Thymus (tissue), 14 donors: ENCODE measurements at places on chromosomes 12 and 14.

DNA sequence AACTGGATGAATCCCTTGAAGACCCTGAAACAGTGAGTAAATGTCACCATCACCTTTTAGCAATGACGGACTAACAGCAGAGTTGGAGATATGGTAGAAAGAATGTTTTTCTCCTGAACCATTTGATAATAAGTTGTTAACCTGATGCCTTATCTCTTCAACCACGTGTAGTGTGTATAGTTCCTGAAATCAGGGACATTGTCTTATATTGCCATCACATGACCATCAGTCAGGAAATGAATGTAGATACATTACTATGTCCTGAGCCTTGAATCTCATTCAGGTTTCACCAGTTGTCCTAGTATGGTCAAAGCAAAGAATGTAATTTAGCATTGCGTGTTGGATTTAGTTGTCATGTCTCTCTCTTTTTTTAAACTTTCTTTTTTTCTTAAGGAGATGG, 15.7 kb downstream of the ATP6V0A2 start:
- DNase-seq: no peak

DNA sequence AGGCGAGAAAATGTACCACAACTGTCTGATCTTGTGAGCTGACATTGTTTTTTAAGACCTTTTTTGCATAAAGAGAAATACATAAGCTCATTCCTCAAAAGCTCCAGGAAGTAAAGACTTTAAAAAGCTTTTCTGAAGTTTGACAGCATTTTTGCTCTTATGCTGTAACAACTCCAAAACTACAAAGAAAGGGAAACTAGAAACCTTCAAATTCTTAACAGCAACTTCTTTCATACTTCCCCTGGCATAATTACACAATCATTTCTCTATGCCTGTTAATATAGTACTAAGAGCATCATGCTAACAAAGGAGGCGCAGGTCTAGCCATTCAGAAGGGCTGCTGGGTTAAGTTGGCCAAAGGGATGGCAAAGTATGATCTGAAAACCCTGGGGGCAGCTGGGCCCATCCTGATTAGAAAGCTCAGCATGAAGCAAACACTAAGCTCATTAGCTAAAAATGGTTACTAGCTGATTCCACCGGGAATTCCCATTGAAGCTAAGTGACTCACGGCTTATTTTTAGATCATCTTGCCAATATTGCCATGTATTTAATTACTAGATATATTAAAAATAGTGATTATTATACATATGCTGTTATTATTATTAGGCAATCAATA, 26.1 kb upstream of the ANP32D start:
- no peak for DNase-seq

DNA sequence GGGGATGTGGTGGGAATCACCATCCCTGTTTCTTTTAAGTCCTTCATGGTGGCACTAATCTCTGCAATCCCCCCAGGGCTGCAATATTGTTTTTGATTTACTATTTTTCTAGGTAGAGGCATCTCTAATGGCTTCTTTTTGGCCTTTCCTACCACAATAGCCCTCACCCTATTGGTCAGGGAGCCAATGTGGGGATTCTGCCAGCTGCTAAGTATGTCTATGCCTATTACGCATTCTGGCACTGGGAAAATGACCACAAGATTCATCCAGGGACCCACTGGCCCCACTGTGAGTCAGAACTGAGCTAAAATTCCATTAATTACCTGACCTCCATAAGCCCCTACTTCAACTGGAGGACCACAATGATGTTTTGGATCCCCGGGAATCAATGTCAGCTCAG, 15.9 kb upstream of the GLIPR1L2 start:
- DNase-seq: no peak

- DNase-seq: no peak
Measured at GRCh38 chr12:105425254-105426174, 95.0 kb downstream of the C12orf75 start.

- DNase-seq: no peak
Measured at GRCh38 chr14:86574778-86575129, 1044.8 kb downstream of the FLRT2 start.

DNA sequence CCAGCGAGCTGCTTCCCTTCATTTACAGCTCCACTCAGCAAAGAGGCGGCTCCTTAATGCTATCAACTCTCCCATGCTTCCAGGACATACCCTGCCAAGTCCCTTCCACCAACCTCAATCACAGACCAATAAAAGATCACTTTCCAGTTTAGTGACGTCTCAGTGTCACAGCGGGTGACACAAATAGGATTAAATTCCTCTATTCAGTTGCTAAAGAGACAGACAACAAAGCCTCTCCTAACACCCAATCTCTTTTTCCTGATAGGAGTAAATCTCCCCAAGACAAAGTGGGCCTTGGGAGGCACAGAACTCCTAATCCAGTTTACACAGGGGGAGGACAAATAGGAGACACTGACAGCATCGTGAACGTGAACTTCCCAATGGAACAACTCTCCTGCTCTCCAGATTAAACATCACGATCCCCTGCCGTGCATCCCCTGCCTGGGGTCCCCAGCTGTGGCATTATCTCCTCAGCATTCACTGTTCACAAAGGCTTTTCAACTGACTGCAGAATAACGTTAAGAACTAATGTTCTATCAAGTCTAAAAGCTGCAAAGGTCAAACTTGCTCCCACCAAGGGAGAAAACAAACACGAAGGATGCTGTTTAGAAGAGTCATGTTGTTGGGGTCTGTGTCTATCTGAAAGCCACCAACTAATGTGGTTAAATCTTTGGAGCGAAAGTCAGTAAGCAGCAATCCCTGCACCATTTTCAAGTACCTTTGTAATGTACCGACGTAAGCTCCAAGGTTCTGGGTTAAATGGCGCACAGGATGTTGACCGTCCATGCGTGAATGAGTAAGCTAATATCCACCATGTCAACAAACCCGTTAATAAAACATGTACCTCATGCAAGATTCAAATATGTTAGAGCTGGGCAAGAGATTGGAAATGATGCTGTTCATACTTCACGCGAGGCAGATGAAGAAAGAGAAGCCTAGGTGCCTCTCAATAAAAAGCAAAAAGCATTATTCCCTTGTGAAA, 31.5 kb downstream of the TMEM132D start:
- DNase-seq: no peak
